Lower lobe of right lung (tissue), 2 donors: ENCODE measurements at places on chromosomes 7 and 10. TPM values are rescaled to one million over a fixed set of nuclear protein-coding genes. Genes with fewer than 3 reads are reported as not detected.

DNA sequence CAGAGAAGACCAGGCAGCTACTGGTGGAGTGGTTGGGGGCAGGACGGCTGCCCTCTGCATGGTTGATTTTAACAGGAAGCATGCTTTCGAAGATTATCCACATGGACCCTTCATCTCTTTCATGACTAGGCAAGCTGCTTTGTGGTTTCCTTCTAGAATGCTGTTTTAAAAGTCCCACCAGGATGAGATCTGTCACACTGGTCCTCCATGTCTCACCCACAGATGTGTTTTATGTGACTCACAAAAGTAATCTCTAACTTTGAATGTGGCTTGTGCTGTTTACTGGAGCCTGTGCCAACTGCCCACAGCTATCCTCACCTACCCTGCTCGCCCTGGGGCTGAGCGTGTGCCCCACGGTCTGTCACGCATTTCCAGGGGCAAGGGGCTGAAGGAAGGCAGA, 188.8 kb downstream of the GFRA1 start:
- DNase-seq = no peak
- no peaks in the 10 kb centered on the region for H3K27me3 ChIP-seq
- no peaks in the 10 kb centered on the region for H3K36me3 ChIP-seq
- H3K27ac ChIP-seq = no peak overlapping the region
- no peaks in the 10 kb centered on the region for H3K4me1 ChIP-seq

- DNase-seq = no peak
- H3K27ac ChIP-seq = no peak overlapping the region
- H3K4me3 ChIP-seq = no peak overlapping the region
- H3K4me1 ChIP-seq = no peaks in the 10 kb centered on the region
- H3K27me3 ChIP-seq = no peaks in the 10 kb centered on the region
- no peaks in the 10 kb centered on the region for H3K36me3 ChIP-seq
Measured at GRCh38 chr7:26626156-26626555, 238.2 kb downstream of the SKAP2 start.

- peak; percentile 24 for DNase-seq
- H3K36me3 ChIP-seq = no peaks in the 10 kb centered on the region
- no peak overlapping the region for H3K4me3 ChIP-seq
- no peaks in the 10 kb centered on the region for H3K4me1 ChIP-seq
Measured at GRCh38 chr10:43055991-43056567, 20.8 kb upstream of the RET start.

- no peak overlapping the region for H3K4me3 ChIP-seq
- no peaks in the 10 kb centered on the region for H3K27me3 ChIP-seq
- DNase-seq = no peak
- H3K36me3 ChIP-seq = no peaks in the 10 kb centered on the region
- no peak overlapping the region for H3K27ac ChIP-seq
Measured at GRCh38 chr10:80055760-80056159, 22.7 kb upstream of the TMEM254 start.

DNA sequence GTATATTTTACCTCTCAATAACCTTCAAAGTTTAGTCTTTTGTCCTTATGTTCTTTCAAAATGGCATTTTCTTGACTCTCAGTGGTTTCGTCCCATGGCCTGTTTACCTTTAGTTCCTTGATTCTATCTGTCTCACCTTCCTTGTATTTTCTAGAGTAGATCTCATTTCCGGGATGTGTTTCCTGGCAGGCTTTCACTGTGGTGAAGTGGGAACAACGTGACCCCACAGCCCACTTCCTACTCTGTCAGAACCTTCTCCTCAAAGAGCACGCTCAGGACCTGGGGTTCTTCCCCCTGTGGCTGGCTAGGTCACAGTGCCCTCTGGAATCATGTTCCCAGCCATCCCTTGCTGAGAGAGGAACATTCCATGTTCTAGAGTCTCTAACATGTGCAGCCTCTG, 129.9 kb upstream of the ZNF32 start:
- H3K4me1 ChIP-seq = no peaks in the 10 kb centered on the region
- DNase-seq = no peak
- H3K4me3 ChIP-seq = no peak overlapping the region
- H3K27me3 ChIP-seq = no peaks in the 10 kb centered on the region

- H3K27me3 ChIP-seq = peaks cover 30% of the 10 kb centered on the region
- H3K4me1 ChIP-seq = no peaks in the 10 kb centered on the region
- DNase-seq = no peak
Measured at GRCh38 chr7:127620406-127621233, 2.7 kb upstream of the PAX4 start.

The TAS2R5 gene
- total RNA-seq = 2.2 TPM
